ENCODE measurements at places on chromosomes 12 and 14.

GRCh38 chr12:40718878-40719372, 26.7 kb downstream of the CNTN1 start:
- no peak for DNase-seq

- no peak for DNase-seq
Observed at GRCh38 chr14:74858022-74858421, 17.9 kb downstream of the PROX2 start.

GRCh38 chr12:99135376-99135775, 490.3 kb downstream of the APAF1 start:
- no peak for DNase-seq

- DNase-seq: no peak
Observed at GRCh38 chr14:76826122-76826521, at the start of gene LRRC74A. Gene LRRC74A (plus strand): TSS chr14:76826408. CDS start chr14:76826698, 290 bp downstream.

- DNase-seq: no peak
Observed at GRCh38 chr14:69772082-69773017, 5.4 kb downstream of the SRSF5 start.

DNA sequence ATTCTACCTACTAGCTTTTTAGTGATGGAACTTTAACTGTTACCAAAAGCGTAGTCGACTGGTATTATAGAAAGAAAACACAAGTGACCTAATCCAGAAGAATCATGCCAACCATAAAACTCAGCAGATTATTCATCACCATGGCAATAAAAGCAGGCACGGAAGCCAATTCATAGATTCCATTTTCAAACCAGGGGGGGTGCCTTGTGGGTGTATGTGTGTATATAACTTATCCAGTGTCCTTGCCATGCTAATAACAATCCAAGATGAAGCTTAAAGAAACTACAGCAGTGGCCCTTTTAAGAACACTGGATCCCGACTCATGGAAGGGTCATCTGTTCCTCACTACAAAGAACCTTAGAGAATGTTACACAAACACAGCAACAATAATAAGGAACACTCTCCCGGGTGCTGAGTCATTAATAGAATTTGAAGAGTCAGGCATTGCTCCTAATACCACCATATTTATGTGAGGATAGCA, 61.0 kb downstream of the EPS8 start:
- DNase-seq: no peak

GRCh38 chr12:47556261-47557030, 149.4 kb downstream of the RPAP3 start:
- DNase-seq: no peak

DNA sequence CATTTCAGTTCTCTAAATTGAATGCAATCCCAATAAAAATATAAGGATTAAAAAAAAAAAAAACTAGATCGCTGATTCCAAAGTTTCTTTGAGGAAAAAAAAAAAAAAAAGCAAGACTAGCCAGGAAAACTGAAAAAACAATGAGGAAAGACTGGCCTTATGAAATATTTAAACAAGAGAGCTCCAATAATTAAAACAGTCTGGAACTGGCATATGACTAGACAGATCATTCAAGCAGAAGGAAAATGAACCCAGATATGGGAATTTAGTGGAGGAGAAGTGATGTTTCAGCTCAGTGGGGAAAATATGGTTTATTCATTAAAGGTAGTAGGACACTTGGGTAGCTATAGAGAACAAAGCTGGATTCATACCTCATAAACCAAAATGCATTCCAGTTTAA, 42.0 kb upstream of the TBC1D15 start:
- no peak for DNase-seq

DNA sequence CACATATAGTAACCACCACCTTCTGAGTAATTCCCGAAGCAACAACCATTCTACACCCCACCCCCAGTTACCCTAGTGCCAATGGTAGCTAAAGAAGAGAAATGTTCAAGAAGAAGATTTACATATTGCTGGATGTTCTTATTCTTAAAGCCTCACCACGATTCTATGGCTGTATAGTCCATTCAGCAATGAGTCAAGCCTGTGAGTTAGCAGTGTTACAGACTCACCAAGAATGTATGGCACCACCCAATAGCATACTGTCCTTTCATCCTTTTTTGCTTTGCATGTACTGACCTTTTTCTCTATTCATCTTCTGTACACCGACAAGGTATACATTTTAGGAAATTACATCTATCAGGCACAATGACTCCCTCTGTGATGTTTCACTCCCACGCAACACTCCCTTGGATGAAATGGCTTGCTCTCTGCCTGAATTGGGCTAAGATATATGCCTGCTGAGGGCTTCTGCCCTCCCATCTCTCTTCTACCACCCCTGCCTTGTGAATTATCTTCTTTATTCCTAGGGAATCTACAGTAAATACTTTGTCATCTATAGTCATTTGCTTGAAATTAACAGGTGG, 945.8 kb downstream of the DIO2 start:
- DNase-seq: no peak

GRCh38 chr12:68812553-68813241, 4.7 kb downstream of the MDM2 start:
- no peak for DNase-seq

DNA sequence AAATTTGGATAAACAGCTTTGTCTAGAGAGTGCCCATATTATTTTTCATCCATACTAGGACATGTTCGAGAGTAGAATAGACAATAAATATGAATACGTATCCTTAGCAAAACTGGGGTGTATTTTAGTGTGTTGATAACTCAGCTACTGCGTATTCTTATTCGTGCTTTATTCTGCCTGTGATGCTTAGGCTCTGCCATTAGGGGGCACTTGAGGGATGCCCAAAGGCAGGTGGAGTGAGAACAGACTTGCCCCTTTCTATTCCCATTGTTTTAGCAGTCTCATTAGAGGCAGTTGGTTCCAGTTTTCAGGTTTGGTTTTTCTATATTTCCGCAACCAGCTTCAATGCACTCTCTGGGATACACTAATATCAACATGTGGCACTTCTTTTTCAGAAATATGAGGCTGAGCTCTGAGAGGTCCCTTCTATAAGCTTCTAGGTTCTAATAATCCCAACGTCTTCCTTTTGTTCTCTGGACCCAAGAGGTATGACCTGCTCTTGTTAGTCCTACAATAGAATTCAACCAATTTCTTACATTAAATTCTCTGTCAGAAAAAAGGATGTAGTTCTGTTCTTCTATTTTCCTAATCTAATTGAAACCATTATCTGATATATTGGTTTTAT, 985.7 kb upstream of the FBXO33 start:
- DNase-seq: peak; percentile 72

GRCh38 chr14:52307905-52308304, 6.2 kb upstream of the PTGER2 start:
- no peak for DNase-seq

- DNase-seq: no peak
Observed at GRCh38 chr14:55900749-55901148, 217.5 kb upstream of the PELI2 start.

Data from NCI-H748 treated with DMSO at 0.1 percent for 48 hours (cell line).